ENCODE measurements at places on chromosomes 2 and 18. TPM values are rescaled to one million over a fixed set of nuclear protein-coding genes. Genes with fewer than 3 reads are reported as not detected.

Gene RAB6D
- 3.6 TPM for total RNA-seq

Gene FEZ2
- 63.3 TPM for total RNA-seq

GRCh38 chr2:1730015-1730927, 14.0 kb downstream of the PXDN start:
- DNase-seq = peak; percentile 94

Gene EMX1
- total RNA-seq = 3.6 TPM

GRCh38 chr2:24164416-24164973, 10.4 kb upstream of the FAM228A start:
- no peak for DNase-seq

Gene ME2
- 52.0 TPM for total RNA-seq

- DNase-seq = peak; percentile 81
Measured at GRCh38 chr18:12391487-12392165, 14.6 kb upstream of the AFG3L2 start.

- DNase-seq = no peak
Measured at GRCh38 chr2:48914477-48915089, 159.1 kb upstream of the LHCGR start.

- no peak for DNase-seq
Measured at GRCh38 chr2:27803046-27803445, 31.5 kb downstream of the MRPL33 start.

- DNase-seq = no peak
Measured at GRCh38 chr2:101972621-101973434, 18.9 kb upstream of the IL1R2 start.

Gene SERPINB11
- 16.6 TPM for total RNA-seq

Gene SERPINB12
- 0.96 TPM for total RNA-seq

DNA sequence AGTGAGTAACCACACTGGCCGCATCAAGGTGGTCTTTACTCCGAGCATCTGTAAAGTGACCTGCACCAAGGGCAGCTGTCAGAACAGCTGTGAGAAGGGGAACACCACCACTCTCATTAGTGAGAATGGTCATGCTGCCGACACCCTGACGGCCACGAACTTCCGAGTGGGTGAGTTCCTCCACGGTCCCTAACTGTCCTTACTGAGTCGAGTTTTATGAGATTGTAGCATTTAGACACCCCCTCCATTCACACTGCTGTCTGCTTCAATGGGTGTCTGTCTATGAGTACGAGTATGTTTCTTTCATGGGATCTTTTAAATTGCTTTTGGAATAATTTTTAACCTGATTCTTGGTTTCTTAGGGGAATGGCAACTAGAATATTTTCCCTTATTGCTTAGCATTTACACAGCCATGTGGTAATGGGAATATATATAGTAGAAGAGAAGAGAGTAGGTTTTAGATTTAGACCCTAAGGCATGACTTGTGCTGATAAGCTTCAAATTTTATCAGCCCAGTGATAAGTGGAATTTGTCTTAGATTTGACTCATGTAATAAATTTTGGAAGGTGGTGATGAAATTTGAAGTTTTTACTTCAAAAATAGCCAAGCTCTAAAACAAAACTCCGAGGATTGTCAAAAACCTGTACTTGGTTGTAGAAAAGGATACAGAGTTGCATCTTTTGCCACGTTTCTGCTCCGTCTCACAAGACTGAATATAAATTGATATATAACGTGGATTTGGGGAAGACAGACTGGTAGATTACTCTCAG, 188.2 kb downstream of the LTBP1 start:
- DNase-seq = peak; percentile 86

GRCh38 chr2:96245609-96246390, 20.0 kb downstream of the TMEM127 start:
- no peak for DNase-seq

DNA sequence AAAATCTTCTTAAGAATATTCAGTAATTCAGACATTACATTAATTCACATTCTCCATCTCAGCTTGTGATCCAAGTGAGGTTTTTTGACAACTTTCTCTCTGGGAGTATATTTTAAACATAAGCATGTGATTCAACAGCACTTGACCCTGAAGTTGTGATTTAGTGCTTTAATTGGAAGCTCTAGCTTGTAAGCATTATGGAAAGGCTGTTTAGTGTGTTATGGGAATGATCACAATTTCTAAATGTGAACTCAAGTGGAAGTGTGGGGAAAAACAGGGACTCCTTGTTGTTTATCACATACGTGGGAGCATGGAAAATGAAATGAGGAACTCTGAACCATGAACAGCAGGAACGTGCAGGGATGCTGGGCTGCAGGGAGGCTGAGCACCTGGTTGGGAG, 148.9 kb upstream of the BCL2L11 start:
- no peak for DNase-seq

Gene INHBB
- 6.3 TPM for total RNA-seq

GRCh38 chr2:174788291-174788929, 24.1 kb upstream of the CHRNA1 start:
- DNase-seq = no peak

Gene CCT4
- 71.0 TPM for total RNA-seq

GRCh38 chr2:105432749-105433148, 33.9 kb upstream of the FHL2 start:
- DNase-seq = no peak

- no peak for DNase-seq
Measured at GRCh38 chr18:35215026-35215425, 25.8 kb upstream of the ZNF397 start.

DNA sequence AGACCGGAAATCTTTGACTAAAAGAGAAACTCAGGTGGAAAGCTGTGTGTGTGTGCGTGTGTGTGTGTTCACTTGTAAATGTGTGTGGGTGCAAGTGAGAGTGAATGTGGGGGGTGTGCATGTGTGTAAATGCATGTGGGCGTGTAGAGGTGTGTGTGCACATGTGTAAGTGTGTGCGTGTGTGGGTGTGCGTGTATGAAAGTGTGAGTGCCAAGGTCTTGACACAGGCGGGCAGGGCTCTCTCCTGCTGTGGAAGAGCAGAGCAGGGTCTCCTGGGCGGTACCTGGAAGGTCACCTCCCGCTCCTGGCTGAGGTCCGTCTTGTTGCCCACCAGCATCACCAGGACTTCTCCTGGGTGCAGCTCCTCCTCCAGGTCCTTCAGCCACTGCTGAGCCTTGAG, 10.6 kb downstream of the PRLH start:
- no peak for DNase-seq

Gene PTPN4
- total RNA-seq = 47.2 TPM

- DNase-seq = no peak
Measured at GRCh38 chr2:23376075-23376474, 8.9 kb upstream of the KLHL29 start.

Gene FHOD3
- 59.7 TPM for total RNA-seq

- DNase-seq = no peak
Measured at GRCh38 chr2:179726461-179727180, 134.8 kb downstream of the ZNF385B start.

DNA sequence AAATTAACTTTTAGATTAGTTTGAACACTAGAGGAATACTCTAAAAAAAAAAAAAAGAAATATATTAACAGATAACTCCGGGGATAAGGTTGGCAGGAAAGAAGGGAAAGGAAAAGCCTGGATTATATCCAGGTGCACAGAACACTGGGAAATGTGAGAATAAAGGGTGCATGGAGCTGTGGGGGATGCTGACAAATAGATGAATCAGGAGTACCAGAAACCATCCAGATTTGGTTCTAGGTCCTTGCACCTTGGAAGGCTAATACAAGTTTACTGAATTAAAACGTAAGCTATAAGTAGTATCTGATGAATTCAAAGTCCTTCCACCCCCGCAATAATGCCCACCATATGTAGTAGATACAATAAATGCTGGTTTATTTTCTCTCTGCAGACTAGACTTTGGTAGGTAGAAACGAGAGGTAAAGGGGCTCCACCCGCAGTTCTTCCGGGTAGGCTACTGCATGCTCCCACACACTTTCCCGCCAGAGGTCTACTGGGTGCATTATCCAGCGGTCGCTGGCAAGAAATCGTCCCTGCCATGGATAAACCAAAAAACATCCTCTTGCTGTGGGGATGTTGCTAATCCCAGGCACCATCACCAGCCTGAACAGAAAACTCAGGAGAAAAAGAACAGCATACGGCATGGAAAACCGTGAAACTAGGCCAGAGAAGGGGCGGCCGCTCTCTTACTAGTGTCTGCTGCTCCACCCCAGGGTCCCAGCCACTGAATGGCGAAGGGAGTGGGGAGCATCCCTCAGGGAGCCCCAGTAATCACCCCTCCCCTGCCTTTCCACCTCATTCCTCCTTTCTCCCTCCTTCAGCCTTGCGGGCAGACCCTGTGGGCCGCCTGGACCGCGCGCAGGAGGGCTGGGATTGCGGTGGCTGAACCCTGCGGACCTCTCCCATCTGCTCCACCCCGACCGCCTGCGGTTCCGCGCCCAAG, 1.5 kb downstream of the CNRIP1 start:
- DNase-seq = peak; percentile 39

DNA sequence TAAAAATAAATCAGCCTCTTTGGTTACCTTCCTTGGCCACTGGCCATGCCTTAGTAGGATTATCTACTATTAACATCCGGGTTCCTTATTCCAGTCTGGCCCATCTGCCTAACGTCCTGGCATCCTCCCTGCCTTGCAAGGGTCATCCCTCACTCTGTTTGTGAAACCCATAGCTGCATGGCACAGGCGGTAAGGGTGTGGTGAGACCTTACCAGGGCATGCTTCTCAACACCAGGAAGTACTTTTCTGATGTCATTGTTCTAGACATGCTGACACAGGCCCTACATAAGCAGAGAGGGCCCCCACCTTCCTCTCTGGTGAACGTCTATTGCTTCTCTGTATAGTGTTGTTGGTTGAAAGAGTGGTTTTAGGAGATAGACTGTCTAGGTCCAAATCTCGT, 296.8 kb upstream of the SPRED2 start:
- DNase-seq = no peak

DNA sequence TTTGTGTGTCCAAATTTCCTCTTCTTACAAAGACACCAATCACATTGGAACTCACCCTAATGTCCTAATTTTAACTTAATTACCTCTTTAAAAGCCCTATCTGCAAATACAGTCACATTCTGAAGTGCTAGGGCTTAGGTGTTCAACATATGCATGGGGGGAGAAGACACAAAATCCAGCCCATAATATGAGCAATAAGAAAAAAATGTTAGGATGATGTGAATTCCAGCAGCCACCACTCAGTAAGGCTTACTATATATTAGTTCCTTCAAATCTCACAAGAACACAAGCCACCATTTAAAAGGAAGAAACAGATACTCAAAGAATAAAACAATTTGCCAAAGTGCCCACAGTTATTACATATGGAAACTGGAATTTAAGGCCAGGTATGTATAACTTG, 285.7 kb downstream of the EPHA4 start:
- no peak for DNase-seq

DNA sequence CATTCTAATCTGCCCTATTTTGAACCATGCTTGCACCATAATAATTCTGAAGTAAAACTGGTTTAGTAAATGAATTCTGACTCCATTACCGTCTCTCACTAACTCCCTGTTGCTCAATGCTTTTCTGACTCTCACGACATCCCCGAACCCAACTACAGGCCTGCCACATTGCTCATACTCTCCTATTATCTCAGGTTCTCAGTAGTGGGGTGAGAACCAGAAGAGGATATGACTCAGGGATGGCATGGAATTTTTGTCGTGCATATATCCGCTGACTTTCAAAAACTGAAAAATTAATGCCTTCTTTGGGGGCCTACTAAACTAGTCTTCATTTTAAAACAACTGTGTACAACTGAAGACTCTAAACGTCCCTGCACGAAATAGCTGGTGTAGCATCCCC, 34.3 kb downstream of the NETO1 start:
- DNase-seq = no peak

DNA sequence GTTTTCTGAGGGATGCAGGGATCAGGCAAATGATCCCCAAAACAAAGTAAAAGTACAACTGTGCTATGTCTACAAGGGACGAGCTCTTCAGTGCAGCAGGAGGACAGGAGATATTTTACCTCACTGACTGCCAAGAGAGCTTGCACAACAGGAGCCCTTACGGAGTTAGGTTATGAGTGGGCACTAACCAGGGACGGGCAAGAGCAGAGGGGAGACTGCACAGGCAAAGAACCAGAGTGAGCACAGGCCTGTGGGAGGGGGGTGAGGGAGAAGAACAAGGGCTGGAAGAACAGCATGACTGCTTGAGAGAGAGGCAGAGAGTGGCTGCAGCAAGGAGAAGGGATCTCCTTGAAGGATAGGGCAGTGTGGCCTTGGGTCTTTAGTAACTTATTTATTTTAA, 101.1 kb upstream of the PID1 start:
- no peak for DNase-seq

DNA sequence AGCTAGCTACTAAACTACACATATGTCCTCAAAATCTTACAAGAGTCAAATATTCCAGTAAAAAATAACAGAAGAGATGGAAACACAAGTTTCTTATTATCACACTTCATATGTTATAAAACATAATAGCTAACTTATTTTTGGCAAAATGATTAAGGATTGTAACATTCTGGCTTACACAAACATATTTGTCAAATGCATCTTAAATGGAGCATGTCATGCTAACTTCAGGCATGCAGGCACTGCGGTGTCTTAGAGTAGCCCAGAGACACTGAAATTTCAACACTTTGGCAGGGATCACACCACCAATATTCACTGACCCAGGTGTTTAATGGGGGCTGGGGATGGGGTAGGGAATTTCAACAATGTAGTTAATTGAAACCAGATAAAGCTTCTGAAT, 51.6 kb downstream of the LDAH start:
- DNase-seq = no peak

GRCh38 chr2:8367833-8368232, 314.0 kb upstream of the ID2 start:
- no peak for DNase-seq

- peak; percentile 78 for DNase-seq
Measured at GRCh38 chr2:216495656-216496055, 3.0 kb upstream of the RPL37A start.

Gene REG1B
- total RNA-seq = 1.4 TPM

GRCh38 chr18:76432274-76432755, 62.7 kb downstream of the ZNF516 start:
- no peak for DNase-seq

All from umbilical cord (tissue), 2 donors.